ENCODE measurements at places on chromosomes 6 and 20. TPM values are rescaled to one million over a fixed set of nuclear protein-coding genes. Genes with fewer than 3 reads are reported as not detected.

Gene EYA2
- 17.7 TPM for total RNA-seq

Gene OVOL2
- total RNA-seq, result not detected

Gene MAFB
- total RNA-seq, result 12.7 TPM

Gene PLN
- total RNA-seq, result 0.36 TPM

Gene FAM184A
- total RNA-seq, result under 0.01 TPM

Gene SLPI
- total RNA-seq, result 2.1 TPM

GRCh38 chr6:15420959-15421438 is 175.1 kb downstream of the JARID2 start:
- H3K36me3 ChIP-seq, result no peaks in the 10 kb centered on the region
- H3K4me3 ChIP-seq, result no peak overlapping the region
- H3K4me1 ChIP-seq, result no peaks in the 10 kb centered on the region
- no peak overlapping the region for H3K27ac ChIP-seq
- no peak for DNase-seq

- H3K4me1 ChIP-seq, result peaks cover 35% of the 10 kb centered on the region
- H3K4me3 ChIP-seq, result no peak overlapping the region
- H3K27me3 ChIP-seq, result no peaks in the 10 kb centered on the region
- no peaks in the 10 kb centered on the region for H3K36me3 ChIP-seq
- H3K27ac ChIP-seq, result peak overlapping the region; percentile 6
- peak; percentile 78 for DNase-seq
Observed at GRCh38 chr6:14881398-14881797, 364.5 kb upstream of the JARID2 start.

- H3K4me3 ChIP-seq, result no peak overlapping the region
- no peaks in the 10 kb centered on the region for H3K36me3 ChIP-seq
- H3K27me3 ChIP-seq, result no peaks in the 10 kb centered on the region
- no peak for DNase-seq
- H3K4me1 ChIP-seq, result peaks cover 9% of the 10 kb centered on the region
- H3K27ac ChIP-seq, result no peak overlapping the region
Observed at GRCh38 chr6:128482642-128483041, 37.8 kb downstream of the PTPRK start.

GRCh38 chr6:119467488-119468081 is 118.0 kb upstream of the MAN1A1 start:
- H3K27me3 ChIP-seq, result no peaks in the 10 kb centered on the region
- no peak for DNase-seq
- no peaks in the 10 kb centered on the region for H3K36me3 ChIP-seq

DNA sequence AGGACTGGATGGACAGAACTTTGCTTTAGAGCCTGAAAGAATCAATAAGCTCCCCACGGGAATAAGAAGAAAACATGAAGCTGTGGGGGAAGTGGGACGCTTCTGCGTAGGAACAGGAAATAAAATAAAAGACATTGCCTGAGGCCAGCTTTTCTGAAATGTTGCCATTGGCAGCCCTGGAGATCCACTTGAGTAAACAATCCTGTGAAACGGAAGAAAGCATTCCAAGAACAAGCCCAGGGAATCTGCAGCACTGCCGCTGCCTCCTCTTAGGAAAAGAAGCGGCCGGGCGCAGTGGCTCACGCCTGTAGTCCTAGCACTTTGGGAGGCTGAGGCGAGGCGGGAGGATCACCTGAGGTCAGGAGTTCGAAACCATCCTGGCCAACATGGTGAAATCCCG is 182.3 kb upstream of the RALGAPA2 start:
- no peak overlapping the region for H3K27ac ChIP-seq
- no peak overlapping the region for H3K4me3 ChIP-seq

DNA sequence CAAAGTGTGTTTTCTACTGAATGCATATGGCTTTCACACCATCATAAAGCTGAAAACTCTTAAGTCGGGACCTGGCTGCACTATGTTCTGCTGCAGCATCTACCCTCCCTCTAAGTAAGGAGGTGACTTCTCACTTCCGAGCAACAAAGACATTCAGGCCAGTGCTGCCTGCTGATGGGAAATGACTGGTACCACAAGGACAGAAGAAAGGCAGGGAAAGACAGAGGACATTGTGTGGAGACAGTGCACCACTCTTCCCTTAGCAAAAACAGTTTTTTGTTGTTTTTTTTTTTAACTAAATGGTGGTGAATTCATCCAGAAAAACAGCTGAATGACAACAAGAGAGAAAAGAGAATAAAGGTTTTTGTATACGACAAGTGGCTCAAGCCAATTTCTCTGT is 81.5 kb downstream of the MAP7 start:
- no peak overlapping the region for H3K27ac ChIP-seq
- peaks cover 3% of the 10 kb centered on the region for H3K27me3 ChIP-seq
- H3K4me3 ChIP-seq, result no peak overlapping the region
- no peaks in the 10 kb centered on the region for H3K36me3 ChIP-seq
- no peak for DNase-seq

GRCh38 chr6:30735668-30736314 is 6.7 kb downstream of the FLOT1 start:
- H3K4me1 ChIP-seq, result peaks cover 10% of the 10 kb centered on the region
- no peak for DNase-seq
- H3K4me3 ChIP-seq, result no peak overlapping the region
- peaks cover 83% of the 10 kb centered on the region for H3K36me3 ChIP-seq
- H3K27me3 ChIP-seq, result no peaks in the 10 kb centered on the region
- H3K27ac ChIP-seq, result no peak overlapping the region

- H3K36me3 ChIP-seq, result no peaks in the 10 kb centered on the region
- no peaks in the 10 kb centered on the region for H3K27me3 ChIP-seq
- no peaks in the 10 kb centered on the region for H3K4me1 ChIP-seq
- peak; percentile 14 for DNase-seq
Observed at GRCh38 chr6:160733050-160733646, 31.1 kb downstream of the PLG start.

GRCh38 chr20:5680192-5680591 is 70.0 kb upstream of the SHLD1 start:
- no peak overlapping the region for H3K4me3 ChIP-seq
- no peaks in the 10 kb centered on the region for H3K4me1 ChIP-seq
- no peak for DNase-seq
- no peak overlapping the region for H3K27ac ChIP-seq
- no peaks in the 10 kb centered on the region for H3K27me3 ChIP-seq

DNA sequence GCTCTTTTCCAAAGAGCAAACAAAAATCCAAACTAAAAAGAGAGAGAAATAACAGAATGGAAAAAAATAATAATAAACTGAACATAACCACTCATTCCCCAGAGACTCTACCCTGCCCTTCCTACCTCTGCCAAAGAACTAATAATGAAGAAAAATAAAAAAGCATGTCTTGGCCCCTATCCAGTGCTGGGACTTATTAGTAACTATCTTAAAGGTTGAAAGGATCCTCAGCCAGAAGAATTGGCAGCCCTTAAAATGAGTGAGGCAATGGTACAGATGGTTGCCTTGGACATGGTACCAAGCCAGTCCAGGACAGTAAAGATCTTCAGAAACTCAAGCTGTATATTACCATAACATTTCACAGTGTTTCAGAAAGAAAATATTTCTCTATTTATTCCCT is 279.3 kb downstream of the HACE1 start:
- no peaks in the 10 kb centered on the region for H3K27me3 ChIP-seq
- no peak overlapping the region for H3K27ac ChIP-seq
- no peaks in the 10 kb centered on the region for H3K4me1 ChIP-seq
- no peak overlapping the region for H3K4me3 ChIP-seq

DNA sequence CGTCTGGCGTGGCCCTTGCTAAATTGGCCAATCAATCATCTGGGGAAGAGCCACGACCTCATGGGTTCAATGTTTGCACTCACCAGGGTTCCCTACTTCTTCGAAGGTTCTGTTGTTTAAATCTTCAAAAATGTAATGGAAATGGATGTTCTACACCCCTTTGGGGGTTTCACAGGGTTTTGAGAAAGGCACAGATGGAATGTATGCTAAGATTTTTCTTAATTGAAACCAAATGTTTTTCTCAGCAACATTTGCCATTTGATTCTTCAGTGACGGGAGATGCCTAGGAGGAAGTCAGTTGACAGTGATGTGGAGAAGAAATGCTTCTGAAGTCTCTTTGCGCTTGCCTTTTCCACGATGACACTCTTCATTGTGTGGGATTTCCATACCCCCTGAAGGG is 312.3 kb downstream of the ESR1 start:
- peaks cover 3% of the 10 kb centered on the region for H3K4me1 ChIP-seq
- H3K4me3 ChIP-seq, result no peak overlapping the region
- H3K27ac ChIP-seq, result no peak overlapping the region
